ENCODE measurements at places on chromosomes 16 and 17.
A peak's percentile ranks its signal among the peaks of the same experiment; 100 is the strongest.

GRCh38 chr17:37818689-37819088, 73.8 kb upstream of the HNF1B start:
- DNase-seq, result peak; percentile 87

DNA sequence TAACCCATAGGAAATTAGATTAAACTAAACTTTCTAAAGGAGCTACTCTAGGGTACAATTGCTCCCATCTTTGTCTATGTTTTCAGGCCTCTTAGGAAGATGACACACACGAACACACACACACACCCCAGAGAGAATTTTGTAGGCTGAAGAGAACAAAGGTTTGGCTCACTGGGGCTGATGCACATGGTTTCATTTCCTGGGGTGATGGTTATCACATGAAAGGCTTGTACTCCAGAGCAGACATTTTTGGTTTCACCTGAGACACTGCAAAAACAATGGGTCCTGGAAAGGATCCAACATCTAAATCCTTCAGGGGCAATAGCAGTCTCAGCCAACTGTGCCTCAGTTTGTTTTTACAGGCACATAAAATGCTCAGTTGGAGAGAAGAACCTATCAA, 62.8 kb downstream of the GRB7 start:
- no peak for DNase-seq

DNA sequence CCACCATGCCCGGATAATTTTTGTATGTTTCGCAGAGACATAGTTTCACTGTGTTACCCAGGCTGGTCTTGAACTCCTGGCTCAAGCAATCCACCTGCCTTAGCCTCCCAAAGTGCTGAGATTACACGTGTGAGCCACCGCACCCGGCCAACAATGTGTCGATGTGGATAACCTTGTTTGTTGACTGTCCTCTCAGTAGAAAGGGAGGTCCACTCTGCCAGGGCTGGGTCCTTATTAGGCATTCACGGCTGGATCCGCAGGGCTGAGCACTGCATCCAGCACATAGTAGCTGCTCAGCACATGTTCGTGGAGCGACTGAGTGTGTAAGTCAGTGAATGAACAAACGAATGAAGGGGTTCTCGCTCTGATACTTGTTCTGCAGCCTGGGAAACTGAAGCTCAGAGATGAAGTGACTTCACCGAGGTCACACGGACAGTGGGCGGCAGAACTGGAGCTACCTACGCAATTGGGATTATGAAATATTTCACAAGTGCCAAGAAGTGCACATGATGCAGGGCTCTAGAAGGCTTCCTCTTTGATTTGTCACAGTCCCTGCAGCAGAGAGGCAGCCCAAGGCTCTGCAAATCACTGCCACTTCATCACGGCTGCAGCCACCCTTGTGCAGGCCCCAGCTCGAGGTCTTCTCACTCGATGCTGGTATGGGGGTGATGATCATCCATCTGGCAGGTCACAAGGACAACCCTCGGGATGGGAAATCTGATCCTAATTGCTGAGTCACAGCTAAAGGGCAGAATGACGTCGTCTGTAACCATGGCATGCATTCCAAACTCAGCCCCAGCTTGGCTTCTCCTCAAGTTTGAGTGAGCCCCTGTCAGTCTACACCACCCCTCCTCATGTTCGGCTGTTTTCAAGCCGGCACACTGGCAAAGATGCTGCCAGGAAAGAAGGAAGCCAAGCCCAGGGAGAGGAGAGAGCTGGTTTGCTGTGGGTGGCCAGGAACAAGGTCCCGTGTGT, 28.0 kb upstream of the SNN start:
- DNase-seq, result peak; percentile 61

GRCh38 chr17:63042256-63042812, 76.3 kb downstream of the TANC2 start:
- DNase-seq, result no peak

DNA sequence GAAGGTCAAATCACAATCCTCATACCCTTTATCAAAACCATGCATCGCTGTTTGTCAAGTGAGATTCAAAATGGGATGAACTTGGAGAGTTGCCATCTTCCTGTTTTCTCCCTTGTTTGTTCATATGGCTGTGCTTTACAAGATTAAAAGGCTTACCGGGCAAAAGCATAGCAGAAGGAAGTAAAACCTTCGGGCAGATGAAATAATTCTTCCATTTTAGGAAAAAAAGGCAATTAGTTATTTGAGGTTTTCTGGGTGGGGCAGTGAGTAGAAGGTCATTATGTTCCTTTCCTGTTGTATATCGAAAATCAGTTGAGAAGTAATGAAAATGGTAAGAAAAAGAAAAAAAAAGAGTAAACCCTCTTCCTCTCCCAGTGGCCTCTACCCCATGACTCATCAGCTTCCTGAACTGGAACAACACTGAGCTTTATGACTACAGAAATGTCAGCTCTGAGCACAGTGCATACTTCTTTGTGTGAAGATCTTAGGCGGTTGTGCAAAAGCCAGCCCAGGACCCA, 369.2 kb downstream of the CDH13 start:
- DNase-seq, result peak; percentile 84

DNA sequence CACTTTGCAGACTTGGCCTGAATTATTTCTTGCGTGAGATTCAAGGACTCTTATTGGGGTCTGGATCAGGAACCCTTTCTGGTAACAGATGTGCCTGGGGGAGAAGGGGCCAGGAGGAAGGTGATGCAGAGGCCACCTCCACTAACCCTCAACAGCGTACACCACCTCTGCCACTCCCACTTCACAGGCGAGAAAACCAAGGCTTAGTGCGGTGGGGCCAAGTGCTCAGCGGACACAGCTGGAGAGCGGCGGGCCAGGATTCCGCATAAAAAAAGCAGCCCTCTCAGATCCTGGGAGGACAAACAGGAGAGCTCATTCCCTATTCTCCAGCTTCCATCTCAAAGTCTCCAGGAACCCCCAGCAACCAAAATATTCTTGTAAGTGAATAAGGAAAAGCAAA, 51.4 kb downstream of the SLC7A5 start:
- DNase-seq, result no peak

DNA sequence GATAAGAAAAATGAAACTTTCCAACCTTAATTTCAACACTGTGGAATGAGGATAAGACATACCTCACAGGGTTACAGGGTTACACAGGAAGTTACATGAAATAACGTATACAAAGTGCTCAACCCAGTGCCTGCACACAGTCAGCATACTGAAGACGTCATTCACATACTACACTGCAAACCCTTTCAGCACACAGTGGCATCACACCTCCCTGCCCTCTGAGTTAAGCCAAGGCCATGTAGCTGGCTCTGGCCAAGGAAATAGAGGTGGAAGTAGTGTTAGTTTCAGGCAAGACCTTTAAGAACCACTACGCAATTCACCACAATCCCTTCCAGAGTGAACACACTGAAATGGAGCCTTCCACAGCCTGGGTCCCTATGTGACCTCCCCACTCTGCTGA, 46.6 kb upstream of the GSG1L start:
- DNase-seq, result no peak

GRCh38 chr17:62688398-62689160, 61.1 kb downstream of the MRC2 start:
- DNase-seq, result no peak

DNA sequence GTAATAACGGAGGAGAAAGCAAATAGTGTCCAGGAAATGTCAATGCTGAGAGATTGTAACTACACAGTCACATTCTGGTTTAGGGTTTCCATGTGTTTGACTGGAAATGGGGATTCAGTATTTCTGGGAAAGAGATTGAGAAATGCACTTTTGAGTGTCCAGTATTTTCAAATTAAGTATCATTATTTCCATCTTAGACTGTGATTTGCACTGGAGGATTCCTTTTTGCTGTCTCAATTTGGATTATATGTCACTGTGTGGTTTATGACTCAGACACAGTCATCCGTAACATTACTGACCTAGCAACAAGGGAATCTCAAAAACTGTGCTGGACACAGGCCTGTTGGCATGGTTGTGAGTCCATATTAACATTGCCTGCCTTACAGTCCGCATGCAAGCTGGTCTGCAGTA, 681.4 kb downstream of the CDH11 start:
- peak; percentile 97 for DNase-seq

DNA sequence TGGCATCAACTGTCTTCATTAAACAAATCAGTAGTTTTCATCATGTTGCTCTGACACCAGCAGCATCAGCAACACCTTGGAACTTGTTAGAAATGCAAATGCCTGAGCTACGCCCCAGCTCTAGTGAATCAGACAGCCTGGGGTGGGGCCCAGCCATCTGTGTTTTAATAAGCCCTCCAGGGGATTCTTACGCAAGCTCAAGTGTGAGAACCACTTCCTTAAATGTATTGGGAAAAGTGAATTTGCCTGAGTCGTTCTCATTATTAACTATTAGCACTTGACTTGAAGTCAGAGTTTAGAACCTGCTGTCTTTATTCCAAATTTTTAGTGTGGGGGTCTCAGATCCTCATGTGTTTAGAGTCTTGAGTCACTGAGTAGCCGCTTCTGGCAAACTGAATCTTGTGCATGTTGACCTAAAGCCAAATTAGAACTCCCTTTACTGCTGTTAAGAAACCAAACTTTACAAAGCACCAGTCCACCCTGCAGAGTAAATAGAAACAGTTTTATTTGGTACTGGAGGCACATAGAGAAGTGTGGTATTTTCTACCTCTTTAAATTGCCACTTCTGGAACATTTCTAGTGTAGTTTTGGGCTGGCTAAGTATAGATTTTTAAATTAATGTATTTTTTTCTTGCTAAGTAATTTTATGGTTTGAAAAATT, 137.4 kb upstream of the COX10 start:
- DNase-seq, result no peak

GRCh38 chr16:67184453-67184994, 761 bp upstream of the MATCAP1 start:
- DNase-seq, result no peak

- no peak for DNase-seq
Observed at GRCh38 chr17:38582069-38582468, 23.7 kb downstream of the SRCIN1 start.

DNA sequence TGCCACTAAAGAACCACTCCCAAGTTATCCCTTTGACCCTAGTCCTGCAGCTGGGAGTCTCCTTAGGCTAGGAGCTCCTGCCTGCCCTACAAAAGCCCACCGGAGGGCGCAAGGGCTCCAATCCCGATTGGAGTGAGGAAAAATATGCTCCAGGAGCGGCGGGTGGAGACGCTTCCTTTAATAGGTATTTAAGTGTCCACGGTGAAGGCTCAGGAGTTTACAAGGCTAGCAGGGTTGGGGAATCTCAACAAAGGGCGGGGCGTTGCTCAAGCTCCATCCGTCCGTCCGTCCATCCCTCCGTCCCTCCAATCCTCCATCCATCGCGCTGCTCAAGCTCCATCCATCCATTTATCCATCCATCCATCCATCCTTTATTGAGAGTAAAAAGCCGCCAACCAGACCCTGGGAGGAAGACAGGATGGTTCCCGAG, 556 bp upstream of the SPNS1 start:
- peak; percentile 87 for DNase-seq

DNA sequence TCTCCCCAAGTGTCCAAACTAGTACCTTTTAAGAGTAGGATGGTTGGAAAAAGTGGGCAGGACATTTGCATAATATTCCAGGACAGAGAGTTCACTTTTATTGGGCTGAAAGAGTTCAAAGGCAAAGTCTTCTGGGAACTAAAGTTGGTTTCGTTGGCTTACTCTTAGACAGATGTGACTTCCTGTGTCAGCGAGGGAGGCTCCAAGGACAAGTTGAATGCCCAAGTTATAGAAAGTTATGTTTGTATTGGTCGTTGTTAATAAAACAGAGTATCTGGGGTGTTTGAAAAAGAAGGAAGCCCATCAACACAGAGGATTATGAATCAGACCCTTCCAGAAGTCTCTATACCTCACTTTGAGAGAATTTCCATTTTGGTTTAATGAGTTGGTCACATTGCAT, 117.3 kb upstream of the TBX2 start:
- DNase-seq, result no peak

DNA sequence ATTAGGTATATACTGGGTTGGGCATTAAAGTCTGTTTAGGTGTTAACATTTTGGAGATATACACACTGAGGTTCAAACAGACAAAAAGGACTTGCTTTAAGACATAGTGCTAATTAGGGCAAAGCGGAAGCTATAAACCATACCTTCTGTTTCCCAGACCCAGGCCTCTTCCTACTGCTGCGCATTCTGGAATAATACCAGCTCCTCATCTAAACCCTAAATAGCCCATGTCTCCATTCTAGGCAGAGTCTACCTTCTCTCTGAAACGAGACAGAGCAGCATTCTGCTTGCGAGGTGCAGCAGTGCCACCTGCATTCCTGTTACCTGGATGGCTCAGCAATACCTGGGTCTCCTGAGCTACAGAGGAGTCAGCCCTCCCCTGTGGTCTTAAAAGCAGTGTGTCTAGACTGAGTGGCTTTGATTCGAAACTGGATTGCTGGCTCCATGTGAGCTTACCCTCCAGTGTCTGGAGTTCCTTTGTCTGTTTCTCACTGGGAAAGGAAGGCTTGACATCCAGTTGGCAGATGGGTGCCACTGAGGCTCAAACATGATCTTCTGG, 6.4 kb downstream of the YPEL2 start:
- no peak for DNase-seq

DNA sequence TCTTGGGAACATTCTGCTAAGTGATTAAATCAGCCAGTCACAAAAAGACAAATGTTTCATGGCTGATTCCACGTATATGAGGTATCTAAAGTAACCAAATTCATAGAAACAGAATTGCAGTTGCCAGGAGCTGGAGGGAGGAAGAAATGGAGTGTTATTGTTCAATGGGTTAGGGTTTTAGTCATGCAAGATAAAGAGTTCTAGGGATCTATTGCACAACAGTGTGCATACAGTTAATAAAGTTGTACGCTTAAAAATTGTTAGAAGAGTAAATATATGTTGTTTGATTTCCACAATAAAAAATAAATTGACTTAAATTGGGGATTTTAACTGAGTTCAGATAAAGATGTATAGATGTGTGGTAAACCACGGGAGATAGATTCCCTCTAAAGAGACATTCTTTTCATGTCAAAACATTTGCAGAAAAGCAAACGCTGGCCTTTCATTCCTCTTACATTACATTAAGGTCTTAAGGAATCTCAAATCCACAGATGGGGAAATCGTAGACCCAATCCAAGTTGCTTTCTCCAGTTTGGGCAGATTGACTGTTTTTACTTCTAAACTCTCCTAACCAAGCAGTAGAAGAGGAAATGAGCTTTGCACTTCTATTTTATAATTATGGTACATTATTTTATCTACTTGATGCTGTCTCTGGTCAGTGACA, 4.6 kb downstream of the PRDM7 start:
- no peak for DNase-seq

GRCh38 chr17:51486885-51487520, 226.7 kb downstream of the UTP18 start:
- DNase-seq, result no peak

DNA sequence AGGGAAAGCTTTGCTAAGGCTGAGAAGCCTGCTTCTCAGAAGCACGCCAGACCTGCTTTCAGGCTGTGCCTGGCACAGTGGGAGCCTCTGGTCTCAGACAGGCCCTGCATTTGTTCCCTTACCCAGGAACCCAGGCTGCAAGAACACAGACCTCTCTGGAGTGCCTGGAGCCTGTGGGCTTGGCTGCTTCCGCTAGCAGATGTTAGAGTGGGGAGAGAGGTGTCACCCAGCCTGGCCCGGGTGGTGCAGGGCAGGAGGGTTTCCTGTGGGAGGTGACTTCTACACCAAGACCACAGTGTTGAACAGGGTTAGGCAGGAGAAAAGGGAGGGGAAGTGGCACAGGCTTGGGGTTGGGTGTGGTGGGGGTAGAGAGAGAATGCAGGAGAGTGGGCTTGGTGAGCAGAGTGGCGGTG, 35.8 kb upstream of the ADGRG1 start:
- no peak for DNase-seq

GRCh38 chr17:42342242-42343008, 45.8 kb downstream of the STAT3 start:
- DNase-seq, result no peak

Measured in ACHN (cell line).